ENCODE measurements at places on chromosomes 7 and 10.

DNA sequence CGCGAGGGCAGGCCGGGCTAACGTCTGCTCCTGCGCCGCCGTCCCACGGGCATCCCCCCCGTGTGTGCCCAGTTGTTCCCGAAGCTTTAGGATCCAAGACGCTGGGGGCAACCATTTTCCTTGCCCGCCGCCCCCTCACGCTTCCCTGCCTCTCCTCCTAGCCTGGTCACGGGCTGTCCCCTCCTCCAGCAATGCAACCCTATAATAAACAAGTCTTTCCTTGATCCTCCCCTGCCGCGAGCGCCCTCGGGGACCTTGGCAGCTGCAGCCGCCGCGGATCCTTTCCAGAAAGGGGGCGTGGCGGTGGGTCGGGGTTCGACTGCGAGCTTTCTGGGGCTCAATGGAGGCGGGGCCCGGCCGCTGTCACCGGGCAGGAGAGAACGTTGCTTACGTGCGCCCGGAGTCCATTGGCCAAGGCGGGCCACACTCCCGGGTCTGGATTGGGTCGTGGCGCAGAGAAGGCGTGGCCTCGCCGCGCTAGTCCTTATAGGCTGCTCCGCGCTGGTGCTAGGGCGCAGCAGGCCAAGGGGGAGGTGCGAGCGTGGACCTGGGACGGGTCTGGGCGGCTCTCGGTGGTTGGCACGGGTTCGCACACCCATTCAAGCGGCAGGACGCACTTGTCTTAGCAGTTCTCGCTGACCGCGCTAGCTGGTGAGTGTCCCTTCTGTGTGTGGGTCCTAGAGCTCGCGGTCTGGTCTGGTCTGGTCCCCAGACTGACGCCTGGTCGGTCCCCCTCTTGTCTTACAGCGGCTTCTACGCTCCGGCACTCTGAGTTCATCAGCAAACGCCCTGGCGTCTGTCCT lies at the start of gene DDIT4:
TSS of gene DDIT4 (plus strand) at position 515 of the 803 bp plus-strand sequence. CDS start 293 bp downstream, outside the sequence.
- DNase-seq, result peak; percentile 98

GRCh38 chr7:31647511-31647910 lies 39.5 kb upstream of the PPP1R17 start:
- DNase-seq, result no peak

- no peak for DNase-seq
Measured at GRCh38 chr10:46002916-46003693, 27.3 kb downstream of the NCOA4 start.

GRCh38 chr7:92835261-92835850 lies 1.0 kb downstream of the CDK6 start:
- peak; percentile 50 for DNase-seq

DNA sequence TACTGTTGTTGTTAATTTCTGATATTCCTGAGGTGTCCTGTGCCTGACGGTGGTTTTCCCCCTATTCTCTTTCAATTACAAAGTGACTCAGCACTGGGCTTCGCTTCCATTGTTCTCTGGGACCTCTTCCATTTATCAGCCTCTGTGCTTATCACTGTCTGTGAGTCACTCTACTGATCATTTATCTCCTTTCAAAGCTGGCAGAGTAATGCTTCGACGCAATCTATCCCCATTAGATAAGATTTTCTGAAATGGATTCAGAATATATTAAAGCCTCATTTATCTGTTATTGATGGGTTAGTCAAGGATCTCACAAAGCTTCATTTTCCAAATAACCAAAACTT lies 679.2 kb downstream of the SDK1 start:
- no peak for DNase-seq

DNA sequence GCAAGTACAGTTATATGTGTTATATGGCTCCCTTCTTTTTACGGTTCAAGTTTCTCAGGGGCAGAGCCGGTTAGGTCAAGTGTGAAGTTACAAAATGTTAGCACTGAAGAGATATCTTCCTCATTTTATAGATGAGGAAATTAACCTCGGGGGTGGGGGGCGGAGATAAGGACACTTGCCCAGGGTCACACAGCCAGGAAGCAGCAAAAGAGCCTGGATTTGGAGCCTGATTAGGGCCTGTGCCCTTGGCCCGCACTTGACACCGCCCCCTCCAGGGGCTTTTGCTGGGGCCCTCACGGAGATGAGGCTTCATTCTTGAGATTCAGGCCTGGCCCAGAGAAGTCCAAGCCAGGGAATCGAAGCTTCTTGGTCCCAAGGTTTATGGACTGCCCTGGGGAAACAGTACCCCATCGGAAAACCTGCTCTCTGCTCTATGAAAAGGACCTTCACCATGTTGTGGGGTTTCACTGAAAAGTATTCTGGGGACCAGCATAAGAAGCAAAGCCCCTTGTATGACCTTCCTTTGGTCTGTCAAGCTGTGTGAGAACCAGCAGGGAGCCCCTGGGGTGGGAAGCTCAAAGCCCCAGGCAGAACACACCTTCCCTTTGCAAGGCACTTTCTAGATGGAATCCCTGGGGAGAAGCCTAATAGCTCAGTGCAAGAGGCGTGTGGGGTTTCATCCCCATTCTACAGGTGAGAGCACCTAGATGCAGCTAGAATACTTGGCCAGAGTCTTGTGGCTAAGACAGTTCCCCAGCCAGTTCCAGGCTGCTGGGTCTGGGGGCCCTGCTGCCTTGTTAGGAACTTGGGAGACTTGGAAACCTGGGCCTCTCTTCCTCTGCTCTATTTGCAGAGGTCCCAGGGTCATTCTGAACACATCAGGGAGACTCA lies 21.9 kb downstream of the UNC5B start:
- no peak for DNase-seq

- DNase-seq, result no peak
Measured at GRCh38 chr10:5959581-5960069, 17.7 kb downstream of the IL15RA start.

GRCh38 chr7:28258240-28258639 lies 77.6 kb upstream of the JAZF1 start:
- no peak for DNase-seq

DNA sequence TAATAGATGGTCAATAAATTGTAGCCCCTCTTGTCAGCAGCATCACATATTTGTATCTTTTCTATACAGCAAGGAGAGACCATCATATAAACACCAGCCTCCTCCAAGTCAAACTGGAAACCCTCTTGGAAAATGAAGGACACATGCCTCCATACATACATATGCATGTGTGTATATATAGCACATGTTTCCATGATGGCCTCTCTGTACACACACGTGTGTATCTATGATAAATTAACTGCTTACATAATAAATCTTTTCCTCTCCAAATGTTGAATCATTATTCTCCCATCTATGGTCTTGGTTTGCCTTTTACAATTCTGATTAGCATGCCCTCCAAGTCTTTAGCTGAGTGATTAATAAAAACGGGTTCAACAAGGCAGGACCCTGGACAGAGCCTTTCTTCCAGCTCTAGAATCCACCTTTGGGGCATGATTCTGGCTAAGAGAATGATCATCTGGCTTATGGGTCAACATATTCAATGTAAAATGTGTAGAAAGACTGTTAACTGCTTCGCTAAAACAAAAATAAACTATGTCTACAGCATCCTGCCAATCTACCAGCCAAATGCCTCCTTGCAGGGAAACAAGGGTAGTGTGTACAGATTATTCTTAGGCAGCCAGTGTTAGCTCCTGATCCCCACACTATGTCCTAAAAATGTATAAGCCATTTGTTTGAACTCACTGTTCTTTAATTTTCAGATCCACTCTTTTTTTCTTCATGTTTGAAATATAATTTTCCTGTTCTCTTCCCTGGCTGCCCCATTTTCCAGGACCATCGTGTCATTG lies 70.0 kb downstream of the CRTAC1 start:
- no peak for DNase-seq

DNA sequence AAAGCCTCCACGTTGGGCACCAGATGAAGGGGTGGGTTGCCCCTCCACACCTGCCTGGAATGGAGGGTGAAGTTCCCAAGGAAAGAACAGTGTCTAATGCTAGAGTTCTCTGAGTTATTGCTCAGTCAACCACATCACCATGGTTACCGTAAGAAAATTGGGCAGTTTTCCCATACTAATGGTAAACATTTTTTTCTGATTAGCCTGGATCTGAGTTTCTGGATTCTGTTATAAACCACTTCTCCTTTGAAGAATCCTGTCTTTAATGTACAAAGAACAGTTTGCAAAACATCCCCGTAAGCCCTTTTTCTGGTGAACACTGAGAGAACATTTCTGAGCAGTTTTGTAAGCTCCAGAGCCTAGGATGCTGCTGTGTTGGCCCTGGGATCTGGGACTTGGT lies 45.5 kb downstream of the ABCC2 start:
- DNase-seq, result no peak

GRCh38 chr7:30930621-30931020 lies 19.0 kb downstream of the AQP1 start:
- DNase-seq, result no peak

DNA sequence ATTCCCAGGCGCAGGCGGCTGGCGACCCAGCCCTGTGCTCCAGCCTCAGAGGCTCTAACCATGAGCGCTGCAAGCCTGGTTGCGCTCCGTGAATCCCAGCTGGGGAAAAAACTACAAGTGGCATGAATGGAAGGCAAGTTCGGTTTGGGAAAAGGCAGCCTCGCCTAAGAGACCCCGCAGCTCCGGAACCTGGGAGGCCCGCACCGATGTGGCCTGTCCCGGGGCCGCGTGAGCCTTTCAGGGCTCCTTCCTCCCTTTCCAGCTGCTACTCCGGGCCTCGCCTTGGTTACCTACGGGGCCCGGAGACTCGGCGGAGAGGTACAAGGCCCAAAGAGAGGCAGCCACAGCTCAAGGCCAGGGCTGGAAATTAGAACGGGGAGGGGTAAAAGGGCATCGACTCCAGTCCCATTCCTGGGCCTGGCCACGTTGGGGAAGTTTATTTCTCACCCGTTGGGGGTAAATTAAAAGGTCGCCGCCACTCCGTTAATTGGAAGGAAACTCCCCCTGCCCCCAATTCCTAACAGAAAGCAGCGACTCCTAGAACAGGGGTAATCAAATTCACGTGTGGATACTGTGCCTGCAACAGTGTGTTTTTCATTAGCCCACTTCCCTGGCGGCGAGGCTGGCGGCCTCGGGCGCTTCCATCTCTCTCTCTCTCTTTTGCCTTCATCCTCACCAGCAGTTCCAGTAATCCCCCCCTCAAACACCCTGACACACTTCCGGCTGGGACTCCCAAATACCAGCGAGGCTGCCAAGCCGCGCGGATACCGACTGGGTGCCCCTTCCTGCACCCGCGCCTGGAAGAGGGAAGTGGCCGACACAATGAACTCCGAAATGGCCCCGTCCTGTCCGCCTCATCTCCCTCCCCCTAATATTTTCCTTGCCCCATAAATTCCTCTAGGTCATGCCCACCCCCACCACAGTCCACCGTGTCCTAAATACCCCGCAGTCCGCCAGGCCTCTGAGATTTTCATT lies 1.5 kb upstream of the HOXA9 start:
- no peak for DNase-seq

- peak; percentile 16 for DNase-seq
Measured at GRCh38 chr7:99447943-99448342, 9.2 kb downstream of the CPSF4 start.

- DNase-seq, result no peak
Measured at GRCh38 chr7:32163141-32163806, 93.1 kb upstream of the PDE1C start.

DNA sequence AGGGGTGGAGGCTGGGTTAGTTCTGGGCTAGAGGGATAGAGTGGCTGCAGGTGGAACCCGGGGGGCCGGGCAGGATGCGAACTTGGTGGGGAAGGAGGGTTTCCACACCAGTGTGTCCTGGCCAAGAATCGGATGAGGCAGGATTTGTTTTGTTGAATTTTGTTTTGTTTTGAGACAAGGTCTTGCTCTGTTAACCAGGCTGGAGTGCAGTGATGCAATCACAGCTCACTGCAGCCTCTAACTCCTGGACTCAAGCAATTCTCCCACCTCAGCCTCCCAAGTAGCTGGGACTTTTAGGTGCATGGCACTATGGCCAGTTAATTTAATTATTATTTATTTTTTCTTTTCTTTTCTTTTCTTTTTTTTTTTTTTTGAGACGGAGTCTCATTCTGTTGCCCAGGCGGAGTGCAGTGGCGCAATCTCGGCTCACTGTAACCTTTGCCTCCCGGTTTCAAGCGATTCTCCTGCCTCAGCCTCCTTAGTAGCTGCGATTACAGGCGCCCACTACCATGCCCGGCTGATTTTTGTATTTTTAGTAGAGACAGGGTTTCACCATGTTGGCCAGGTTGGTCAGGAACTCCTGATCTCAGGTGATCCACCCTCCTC lies 13.0 kb upstream of the PPP1R35 start:
- no peak for DNase-seq

- DNase-seq, result no peak
Measured at GRCh38 chr7:121083138-121083789, 94.8 kb downstream of the CPED1 start.

DNA sequence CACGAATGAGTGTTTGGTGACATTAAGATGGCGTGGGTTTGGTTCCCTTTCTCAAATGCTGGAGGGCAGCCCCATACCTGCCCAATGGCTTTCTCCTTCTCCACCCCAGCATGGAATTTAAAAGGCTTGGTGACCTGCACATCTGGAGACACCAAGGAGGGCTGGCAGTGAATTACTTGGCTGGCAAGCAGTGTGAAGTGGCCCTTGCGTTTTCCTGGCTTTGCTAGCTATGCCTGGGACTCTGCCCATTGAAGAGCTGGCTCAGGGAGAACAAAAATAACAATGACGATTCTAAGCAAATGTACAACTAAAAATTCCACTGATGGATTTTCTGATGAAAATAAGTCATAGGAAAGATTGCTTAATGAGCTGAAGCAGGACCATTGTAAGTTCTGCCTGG lies 203.7 kb downstream of the CYP26A1 start:
- DNase-seq, result no peak

GRCh38 chr7:50834679-50835078 lies 52.0 kb upstream of the GRB10 start:
- DNase-seq, result no peak

GRCh38 chr10:18005781-18006456 lies 54.2 kb downstream of the SLC39A12 start:
- no peak for DNase-seq

GRCh38 chr7:131604841-131605279 lies 48.4 kb upstream of the PODXL start:
- DNase-seq, result no peak

DNA sequence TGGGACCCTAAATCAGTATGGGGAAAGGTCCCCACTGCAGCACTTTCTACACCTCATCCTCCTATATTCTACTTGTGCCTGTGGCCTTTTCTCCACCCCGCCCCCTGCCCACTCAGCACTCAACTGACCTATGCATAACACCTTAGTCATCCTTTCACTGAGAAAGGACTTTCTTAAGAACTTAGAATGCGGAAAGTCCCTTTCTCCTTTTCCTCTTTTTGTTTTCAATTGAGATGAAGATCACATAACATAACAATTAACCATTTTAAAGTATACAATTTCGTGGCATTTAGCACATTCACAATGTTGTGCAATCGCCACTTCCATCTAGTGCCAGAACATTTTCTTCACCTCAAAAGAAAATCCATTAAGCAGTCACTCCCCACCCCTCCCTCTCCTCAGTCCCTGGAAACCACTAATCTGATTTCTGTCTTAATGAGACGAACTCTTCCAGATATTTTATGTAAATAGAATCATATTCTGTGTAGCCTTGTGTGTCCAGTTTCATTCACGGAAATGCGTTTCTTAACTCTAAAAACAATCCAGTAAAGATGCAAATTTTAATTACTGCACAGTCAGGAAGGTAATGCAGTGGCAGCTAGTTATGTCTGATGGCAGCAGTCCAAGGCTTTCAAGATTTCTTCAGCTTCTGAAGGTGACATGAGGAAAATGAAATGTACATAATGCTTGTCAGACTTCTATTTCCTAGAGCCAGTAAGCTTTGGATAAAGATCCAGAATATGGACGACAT lies 41.7 kb downstream of the FAS start:
- no peak for DNase-seq

Data from CD4-positive, alpha-beta T cell treated with Interleukin-10 for 1 hour (primary cell).